Stimulated activated CD4-positive, alpha-beta T cell treated with anti-CD3 and anti-CD28 coated beads, Interleukin-2, amount 100 ng/mL, for 24 hours (primary cell): ENCODE measurements at places on chromosomes 6 and 20.

DNA sequence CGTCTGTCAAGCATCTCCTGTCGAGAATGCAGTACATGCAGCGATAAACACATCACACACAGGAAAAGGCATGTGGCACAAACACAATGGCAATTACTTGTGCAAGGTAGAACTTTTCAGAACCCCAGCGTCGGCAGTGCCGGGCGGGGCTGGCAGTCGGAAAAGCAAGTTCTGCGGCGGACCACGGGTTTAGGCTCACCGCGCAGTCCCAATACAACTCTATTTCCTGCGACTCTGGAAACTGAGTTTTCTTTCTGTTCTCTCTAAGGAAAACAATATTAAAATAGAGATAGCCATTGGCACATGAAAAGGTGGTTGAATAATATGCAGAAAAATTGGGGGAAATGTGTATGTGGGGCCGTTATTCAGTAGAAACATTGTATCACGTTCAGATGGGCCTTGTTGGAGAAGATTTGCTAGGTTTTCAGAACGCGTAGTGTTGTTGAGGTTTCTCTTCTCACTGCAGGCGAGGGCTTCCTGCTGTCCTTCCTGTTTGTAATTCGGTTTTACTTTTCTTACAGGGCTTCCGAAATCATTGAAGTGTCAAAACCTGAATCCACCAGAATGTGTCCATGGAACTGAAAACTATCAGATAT, 369.5 kb downstream of the THBS2 start:
- no peak for DNase-seq

- no peak for DNase-seq
Measured at GRCh38 chr6:37432590-37432915, 468 bp upstream of the CMTR1 start.

- no peak for DNase-seq
Measured at GRCh38 chr6:18353251-18353650, 33.9 kb upstream of the RNF144B start.

GRCh38 chr20:26218301-26218700, 521.6 kb upstream of the ZNF337 start:
- DNase-seq, result no peak

GRCh38 chr6:92706976-92707375, 712.4 kb downstream of the EPHA7 start:
- no peak for DNase-seq

- no peak for DNase-seq
Measured at GRCh38 chr6:131017962-131018361, 45.1 kb downstream of the EPB41L2 start.

DNA sequence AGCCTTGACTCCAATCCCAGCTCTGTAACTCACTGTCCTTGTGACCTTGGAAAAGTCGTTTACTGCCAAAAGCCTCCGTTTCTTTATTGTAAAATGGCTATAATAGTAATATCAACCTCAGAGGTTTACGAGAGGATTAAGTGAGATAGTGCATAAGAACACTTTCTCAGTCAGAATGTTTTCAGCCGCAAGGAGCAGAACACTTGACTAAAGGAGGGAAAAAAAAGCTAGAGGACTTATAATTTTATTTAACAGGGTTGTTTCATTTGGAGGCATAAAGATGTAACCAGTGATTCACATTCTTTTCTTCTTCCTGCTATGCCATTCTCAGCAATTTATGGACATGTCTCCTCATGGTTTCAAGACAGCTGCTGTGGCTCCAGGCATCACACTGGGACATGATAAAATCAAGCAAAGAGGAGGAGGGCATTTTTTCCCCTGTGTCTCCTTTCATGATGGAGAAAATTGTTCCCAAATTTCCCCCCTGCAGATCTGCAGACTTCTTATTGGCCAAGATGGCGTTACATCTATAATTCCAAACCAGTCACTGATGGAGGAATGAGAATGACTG, 143.0 kb upstream of the PTPN1 start:
- DNase-seq, result no peak
